Type B pancreatic cell (in vitro differentiated cells): ENCODE measurements at places on chromosomes 7 and 10.

DNA sequence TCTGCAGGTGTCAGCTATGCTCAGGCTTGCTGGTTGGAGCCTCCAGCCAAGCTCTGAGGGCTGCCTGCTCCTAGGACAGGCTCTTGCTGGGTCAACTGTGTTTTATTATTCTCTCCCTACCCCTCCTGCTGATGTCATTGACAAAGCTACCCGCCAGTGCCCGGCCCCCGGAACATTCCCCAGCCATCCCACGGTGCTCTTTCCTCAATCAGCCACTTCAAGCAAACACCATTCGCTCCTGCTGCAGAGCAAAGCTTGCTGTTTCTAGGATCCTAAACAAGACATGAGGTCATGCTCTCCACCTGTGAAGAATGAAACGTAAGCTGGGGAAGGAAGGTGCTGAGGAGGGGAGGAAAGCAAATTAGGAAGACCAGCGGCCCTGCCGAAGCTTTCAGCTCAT, 2.1 kb upstream of the C10orf71 start:
- no peak for DNase-seq

DNA sequence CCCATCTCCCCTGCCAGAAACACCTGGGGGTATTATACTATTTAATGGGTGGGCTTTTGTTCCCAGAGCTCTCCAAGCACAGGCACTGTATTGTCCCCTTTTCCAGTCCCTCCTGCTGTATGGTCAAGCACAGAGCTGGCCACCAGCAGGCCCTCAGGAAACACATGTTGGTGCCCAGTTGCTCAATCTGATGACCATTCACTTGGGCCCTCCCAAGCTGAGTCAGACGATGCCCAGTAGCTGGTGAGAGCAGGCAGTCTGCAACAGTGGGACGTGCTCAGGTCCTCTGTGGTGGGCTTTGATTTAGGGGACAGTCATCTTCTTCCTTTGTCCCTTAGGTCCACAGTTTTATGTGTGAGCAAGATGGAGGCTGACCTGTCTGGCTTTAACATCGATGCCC, 11.8 kb downstream of the SFXN2 start:
- DNase-seq, result no peak

GRCh38 chr7:105387508-105388355, 989 bp downstream of the SRPK2 start:
- peak; percentile 73 for DNase-seq

- no peak for DNase-seq
Observed at GRCh38 chr7:33815336-33815735, 90.0 kb upstream of the BMPER start.

DNA sequence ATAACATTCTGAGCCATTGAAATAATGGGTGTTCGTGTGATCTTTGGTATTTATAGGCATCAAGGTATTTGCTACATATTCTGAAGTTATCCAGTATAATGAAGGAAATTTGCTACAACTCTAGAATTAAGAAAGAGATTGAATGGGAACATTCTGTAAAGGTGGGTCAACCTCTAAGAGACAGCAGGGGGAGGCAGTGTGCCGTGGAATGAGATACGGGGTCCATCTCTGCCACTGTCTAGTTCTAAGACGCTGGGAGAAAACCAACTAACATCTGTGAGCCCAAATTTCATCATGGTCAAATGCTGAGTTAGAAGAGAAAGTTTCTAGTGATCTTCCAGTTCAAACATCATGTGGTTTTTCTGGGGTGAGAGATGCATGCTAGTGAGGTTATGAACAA, 368.9 kb downstream of the SORCS1 start:
- DNase-seq, result no peak

DNA sequence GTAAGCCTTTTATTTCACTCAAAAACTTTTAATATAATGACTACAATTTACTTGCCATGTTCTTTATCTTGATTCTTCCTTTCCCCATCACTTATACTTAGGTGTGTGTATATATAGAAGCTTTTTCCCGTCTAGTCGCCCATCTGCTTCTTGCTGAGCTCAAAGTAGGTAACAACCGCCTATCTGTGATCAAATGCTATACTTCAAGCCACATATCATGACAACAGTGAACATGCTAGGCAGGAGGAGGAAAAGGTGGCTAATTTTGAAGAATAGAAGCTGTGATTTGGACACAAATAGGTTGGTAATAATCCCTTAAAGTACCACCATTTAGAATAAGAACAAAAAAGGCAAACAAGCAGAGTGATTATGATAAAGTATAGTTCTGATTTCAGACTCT, 367.3 kb upstream of the CHRM2 start:
- DNase-seq, result no peak

DNA sequence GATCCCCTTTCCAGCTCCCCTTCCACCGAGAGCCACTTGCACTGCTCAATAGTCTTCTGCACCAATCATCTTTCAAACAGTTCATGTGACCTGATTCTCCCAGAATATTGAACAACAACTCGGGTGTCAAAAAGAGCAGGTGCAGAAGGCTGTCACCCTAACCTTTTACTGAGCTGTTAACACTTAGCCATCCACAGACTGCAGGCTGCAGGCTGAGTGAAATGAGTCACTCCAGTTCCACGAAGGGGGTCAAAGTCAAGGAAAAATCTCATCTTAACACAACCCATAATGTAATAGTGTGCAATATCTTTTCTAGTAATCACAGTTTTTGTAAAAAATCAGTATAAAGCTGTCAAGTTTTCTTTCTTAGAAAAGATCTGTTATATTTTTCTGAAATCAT, 63.1 kb downstream of the MTPAP start:
- no peak for DNase-seq
